ENCODE measurements at places on chromosomes 3 and 15.

DNA sequence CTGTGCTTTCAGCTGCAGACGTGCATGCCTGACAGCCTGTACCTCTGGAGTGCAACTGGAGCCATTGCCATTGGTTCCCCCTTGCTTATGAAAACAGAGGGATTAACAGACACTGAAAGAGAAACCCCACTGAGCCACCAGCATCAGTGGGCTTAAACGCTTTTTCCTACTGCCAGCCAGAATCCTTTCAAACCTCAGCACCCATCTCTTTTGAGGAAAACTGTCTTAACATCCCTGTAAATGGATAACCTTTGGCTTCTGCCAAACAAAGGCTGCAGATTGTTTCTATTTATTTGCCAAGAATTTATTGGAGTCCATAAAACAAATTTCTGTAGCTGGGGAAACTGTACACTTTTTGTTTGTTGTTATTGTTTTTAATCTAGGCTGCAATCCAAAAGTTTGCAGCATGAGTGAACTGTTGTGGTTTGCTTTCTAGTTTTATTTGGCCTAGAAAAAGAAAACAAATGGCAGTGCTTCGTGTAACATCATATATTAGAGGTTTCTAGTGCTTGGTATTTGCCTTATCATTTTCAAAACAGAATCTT lies 369.2 kb upstream of the IL12A start:
- DNase-seq = no peak

GRCh38 chr3:108509263-108509662 lies 1.1 kb downstream of the MYH15 start:
- DNase-seq = no peak

- DNase-seq = no peak
Measured at GRCh38 chr15:100612539-100612938, 10.2 kb downstream of the ASB7 start.

DNA sequence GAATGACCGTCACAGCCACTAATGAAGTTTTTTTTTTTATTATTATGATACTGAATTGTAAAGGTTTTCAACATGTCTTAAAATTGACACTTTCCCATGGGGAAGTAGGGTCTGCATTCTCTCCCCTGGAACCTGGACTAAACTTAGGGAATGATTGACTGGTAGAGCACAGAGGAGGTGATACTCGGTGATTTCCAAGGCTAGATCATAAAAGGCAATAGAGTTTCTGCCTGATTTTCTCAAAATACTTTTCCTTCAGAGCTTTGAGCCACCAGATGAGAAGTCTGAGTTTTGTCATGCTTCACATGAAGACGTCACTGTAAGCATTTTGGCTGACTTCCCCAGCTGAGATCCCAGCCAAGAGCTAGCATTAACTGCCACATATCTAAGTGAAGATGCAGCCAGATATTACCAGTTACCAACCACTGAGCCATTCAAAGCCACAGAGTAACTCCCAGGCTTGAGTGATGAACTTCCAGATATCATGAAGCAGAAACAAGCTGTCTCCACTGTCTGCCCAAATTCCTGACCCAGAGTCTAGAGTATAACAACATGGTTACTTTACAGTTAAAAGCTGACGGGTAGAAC lies 105.8 kb downstream of the LSAMP start:
- no peak for DNase-seq
